PC-3 (cell line): ENCODE measurements at places on chromosomes 16 and 17.

- no peak for DNase-seq
These were observed 237.3 kb downstream of the CCDC182 start for GRCh38 chr17:57507828-57508227.

GRCh38 chr16:75197522-75198134 is 9.3 kb downstream of the CTRB2 start:
- no peak for DNase-seq

- DNase-seq = no peak
These were observed 77.9 kb downstream of the SDR42E1 start for GRCh38 chr16:81933361-81933760.

DNA sequence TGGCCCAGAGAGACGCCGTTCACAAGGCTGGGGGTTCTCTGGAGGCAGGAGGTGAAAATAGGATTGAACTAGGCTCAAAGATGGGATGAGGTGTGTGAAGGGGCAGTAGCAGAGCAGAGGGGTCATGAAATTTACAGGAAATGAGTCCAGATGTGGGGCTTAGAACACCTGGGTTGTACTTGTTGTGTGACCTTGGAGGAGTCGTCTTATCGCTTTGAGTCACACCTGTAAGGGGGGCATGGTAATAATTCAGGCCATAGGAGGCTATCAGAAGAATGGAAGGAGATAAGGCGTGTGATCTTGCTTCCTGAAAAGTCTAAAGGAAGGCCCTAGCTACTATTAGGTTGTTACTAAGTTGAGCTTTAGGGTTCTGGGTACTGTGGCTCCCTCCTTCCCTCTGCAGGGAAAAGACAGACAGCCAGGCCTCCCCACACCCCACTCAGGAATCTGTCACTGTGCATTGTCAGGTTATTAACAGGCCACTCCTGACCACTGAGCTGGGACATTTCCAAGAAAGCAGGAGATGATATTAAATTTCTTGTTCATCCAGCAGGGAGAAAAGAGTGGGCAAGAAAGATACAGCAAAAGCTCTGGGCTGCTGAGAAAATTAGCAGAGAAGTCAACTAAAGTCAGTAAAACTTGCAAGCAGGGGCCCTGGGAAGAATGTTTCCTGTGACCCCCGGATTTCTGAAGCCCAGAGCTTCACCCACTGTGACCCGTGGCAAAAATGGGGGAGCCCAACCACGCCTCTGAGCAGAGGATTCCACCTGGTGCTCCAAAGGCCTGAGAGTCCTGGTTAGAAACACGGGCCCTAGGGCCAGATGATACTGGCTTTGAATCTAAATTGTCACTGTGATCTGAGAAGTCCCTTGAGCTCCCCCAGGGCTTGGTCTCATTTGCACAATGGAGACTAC is 6.0 kb upstream of the CDC42EP4 start:
- peak; percentile 31 for DNase-seq

- DNase-seq = no peak
These were observed 660.9 kb downstream of the MAF start for GRCh38 chr16:78939597-78939996.

DNA sequence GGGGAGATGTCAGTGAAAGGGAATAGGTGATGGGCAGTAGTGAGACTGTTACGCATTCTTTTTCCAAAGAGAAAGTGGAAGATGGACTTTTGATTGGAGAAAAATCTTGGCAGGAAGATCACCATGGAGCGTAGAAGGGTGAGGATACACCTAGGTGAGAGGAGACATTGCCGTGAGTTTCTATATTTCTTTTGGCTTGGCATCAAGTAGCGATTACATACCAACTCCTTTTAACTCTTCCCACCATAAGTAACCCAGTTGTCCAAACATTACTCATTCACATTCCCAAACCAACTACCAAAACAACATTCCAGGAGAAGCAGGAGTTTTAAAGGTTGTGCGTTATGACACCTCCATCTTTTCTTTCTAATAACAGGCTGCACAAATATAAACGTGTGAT is 10.7 kb upstream of the KRT28 start:
- DNase-seq = peak; percentile 87

- no peak for DNase-seq
These were observed 13.2 kb downstream of the AANAT start for GRCh38 chr17:76480632-76481031.

DNA sequence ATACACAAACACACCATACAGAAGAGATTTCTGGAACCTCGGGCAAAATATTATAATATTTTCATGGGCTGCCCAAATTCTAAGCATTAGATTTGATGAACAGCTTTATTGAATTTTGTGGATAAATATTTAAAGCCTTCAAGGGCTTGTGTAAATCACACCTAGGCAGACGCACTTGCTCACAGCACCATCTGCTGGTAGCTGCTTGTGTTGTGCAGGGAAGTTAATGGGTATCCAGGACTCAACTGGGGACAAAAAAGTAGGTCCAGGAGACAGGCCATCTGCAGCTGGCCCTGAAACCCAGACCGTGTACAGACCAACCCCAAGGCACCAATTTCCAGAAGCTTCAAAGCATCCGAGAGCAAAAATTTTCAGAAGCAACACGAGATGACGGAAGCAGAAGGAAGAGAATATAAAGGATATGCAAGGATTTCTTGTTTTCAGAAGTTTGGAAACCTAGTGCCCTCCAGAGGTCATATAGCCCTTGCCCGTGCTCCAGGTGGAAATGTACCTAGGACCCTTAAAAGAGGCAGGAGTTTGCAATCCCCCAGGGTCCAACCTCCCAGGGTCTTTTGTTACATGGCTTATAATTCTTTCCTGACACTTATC is 140.0 kb downstream of the CHD9NB start:
- peak; percentile 66 for DNase-seq

GRCh38 chr16:67169642-67170167 is 633 bp upstream of the NOL3 start:
- no peak for DNase-seq

DNA sequence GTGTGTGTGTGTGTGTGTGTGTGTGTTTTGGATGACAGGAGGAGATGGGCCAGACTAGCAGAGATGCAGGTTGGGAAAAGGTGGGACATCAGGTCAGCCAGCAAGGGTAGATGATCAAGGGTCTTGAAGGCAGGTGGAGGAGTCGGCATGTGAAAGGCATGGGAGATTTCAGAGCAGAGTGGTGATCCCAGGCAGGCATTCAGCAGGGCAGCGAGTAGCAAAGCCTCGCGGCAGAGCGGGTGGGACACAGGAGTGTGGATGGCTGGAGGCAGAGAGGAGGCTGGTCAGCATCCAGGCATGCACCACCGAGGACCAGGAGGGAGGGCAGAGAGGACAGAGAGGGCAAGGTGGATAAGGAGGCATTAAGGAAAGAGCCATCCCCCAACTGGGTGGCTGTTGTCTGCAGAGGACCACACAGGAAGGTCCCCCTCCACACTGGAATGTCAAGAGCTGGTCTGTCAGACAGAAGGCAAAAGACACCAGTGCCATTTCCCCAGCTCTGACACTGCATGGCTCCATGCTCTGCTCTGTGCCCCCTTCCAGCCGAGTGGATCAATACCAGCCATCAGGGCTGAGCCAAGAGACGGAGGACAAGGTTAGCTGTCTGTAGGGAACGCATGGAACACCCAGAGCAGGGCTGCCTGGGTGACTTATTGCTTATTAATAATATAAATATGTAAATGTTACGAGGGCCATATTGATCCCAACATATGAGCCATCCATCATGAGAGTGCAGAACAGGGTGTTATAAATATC is 74.8 kb upstream of the RPL38 start:
- no peak for DNase-seq

DNA sequence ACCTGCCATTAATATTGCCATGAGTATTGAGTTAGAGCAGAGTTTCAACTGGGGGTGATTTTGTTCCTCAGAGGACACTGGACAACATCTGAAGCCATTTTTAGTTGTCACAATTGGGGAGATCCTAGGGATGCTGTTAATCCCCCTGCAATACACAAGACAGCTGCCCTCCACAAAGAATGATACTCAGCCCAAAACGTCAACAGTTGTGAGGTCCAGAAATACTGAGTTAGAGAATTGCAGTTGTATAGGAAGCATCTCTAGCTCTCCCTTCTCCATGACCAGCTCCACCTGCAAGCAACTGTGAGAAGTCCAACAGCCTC is 614.0 kb upstream of the CDH5 start:
- DNase-seq = no peak

DNA sequence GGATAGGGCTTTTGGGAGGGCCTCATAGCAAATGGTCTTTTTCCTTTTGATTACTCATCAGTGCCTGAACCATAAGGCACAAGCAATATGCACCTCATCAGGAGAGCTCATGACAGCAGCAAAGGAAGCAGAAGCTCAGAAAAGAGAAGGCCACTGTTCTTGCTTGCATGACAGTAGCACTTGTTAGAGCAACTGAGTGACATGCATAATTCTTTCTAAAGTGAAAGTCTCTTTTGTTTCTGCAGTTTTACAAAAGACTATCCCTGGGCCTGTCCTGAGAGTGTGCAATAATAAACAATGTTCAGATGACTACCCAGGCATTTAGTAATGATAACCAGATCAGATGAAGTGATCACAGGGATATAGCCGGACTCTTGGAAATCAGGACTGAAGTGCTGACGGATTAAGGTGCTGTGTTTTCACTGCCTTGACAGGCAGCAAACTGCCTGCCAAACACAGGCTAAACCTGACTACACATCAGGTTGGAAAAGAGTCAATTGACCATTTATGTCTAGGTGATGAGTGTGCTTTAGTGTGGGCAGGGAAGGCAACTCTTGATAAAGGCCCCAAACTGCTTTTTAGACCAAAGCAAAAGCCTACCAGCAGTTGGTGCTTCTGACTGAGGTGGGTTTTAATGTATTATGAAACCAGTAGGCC is 1860.3 kb downstream of the TP53TG3F start:
- no peak for DNase-seq

DNA sequence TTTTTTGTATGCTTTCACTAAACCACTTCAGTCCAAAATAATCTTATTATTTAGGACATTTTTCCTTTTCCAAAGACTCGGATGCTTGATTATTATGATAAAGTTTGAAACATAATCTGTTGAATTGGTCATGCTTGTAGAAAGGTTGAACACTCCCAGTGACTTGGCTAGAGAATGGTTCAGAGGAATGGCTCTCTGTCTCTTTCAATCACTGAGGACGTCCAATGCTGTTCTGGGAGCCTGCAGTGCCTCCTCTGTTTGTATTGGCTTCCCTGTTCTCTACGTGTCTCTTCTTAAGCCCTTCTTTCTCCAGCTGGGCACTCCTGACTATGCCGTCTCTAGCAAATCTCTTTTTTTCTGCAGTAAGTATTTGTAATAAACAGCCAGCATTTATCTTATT is 369.0 kb upstream of the DYNLRB2 start:
- no peak for DNase-seq

GRCh38 chr17:17719199-17719940 is 38.1 kb downstream of the RAI1 start:
- DNase-seq = no peak

DNA sequence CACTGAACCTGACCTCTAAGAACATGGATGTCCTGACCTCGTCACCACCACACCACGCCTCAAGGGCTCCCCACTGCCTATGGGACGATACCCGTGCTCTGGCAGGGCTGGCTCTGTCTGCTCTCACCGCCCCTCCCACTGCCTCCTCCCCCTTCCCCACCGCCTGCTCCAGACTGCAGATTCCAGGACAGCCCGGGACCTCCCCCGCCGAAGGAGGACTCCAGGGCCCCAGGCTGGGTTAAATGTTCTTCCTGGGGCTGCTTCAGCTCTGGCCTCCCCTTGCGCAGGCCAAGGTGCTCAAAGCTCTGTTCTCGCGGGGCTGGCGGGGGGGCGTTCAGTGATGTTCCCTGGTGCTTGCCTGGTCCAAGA is 3.1 kb downstream of the NPW start:
- DNase-seq = peak; percentile 43

GRCh38 chr16:72284042-72284789 is 112.3 kb upstream of the PMFBP1 start:
- peak; percentile 46 for DNase-seq

- no peak for DNase-seq
These were observed 3.0 kb upstream of the SLC6A4 start for GRCh38 chr17:30238387-30239088.

DNA sequence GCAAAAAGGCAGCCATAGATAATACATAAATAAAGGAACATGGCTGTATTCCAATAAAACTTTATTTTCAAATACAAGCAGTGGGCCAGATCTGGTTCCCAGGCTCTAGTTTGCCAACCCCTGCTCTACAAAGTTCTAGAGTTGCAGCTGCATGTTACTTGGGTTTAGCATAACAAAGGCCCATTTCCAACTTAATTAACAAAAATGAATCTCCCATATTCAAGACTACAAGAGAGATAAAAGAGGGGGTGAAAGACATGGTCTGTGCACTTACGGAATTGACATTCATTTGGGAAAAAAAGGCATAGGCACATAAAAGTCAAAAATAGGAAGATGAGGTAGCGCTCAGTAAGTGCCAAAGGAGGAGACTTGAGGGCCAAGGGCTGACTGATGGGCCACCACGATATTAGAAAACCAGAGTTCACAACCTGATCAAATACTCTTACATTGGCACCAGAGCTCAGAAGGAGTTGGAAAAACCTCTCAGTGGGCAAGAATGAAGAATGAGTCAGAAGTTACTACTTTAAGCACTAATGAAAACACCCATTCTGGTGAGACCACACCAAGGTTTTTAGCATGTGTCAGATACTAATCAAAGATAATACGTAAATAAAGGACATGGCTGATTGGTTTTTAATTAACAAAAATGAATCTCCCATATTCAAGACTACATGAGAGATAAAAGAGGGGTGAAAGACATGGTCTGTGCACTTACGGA is 164.0 kb downstream of the VPS53 start:
- DNase-seq = no peak

DNA sequence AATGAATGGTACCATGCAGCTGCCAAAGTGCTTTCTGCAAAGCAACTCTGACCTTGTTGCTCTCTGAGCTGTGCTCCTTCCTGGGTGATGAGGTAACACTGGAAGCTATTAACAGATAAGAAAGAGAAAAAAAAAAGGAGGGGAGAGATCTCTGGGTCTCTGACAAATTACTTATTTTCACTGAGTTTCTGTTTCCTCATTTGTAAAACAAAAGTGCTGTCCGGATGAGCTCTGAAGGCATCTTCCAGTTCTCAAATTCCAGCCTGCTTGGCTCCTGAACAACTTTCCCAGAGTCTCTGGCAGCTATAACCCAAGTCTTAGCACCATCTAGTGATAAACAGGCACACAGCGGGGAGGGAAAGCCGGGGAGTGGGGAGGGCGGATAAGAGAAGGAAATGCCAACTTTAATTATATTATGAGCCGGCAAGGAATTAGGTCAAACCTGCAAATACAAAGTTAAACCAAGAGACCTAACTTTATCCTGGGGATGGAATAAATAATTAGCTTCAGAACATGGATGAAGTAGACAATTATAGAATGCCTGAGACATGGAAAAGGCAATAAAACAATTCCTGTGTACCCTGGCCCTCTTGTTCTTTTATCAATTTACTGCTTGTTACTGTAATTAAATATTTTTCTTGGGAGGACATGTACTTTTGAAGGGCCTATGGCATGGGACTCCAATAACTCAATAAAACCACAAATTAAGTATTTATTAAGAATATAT is 61.3 kb upstream of the KIFC3 start:
- DNase-seq = peak; percentile 71

GRCh38 chr17:80781211-80781610 is 210.4 kb upstream of the CHMP6 start:
- DNase-seq = no peak

GRCh38 chr17:55286681-55287589 is 22.2 kb downstream of the HLF start:
- peak; percentile 17 for DNase-seq
